ENCODE measurements at places on chromosomes 6 and 20. TPM values are rescaled to one million over a fixed set of nuclear protein-coding genes. Genes with fewer than 3 reads are reported as not detected.

GRCh38 chr6:145875496-145876211 lies 61.1 kb upstream of the FBXO30 start:
- no peak for DNase-seq

DNA sequence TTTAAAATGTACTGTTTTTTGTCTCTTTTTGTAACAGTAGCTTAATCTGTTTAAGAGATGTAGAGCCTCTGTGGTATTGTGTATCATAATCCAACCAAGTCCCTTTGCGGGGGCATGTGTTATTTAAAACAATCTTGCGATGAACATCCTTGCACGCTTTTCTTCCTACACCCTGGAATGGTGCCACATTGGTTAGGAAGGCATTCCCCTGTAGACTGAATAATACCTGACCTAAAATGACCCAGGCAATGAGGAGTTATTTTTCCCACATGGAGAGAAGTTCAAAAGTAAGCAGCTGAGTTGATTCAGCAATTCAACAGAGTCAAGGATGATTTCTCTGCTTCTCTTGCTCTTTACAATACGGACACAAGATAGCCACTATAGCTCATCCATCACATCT lies 142.0 kb upstream of the PMEPA1 start:
- DNase-seq: no peak

DEFB110 gene
- polyA plus RNA-seq: not detected

ARMC12 gene
- polyA plus RNA-seq: 0.53 TPM

EDN3 gene
- polyA plus RNA-seq: not detected

GRCh38 chr6:158911746-158912480 lies 88.1 kb downstream of the RSPH3 start:
- DNase-seq: no peak

- no peak for DNase-seq
Observed at GRCh38 chr6:2594868-2595267, 155.9 kb downstream of the MYLK4 start.

ZNF165 gene
- 0.14 TPM for polyA plus RNA-seq

DNA sequence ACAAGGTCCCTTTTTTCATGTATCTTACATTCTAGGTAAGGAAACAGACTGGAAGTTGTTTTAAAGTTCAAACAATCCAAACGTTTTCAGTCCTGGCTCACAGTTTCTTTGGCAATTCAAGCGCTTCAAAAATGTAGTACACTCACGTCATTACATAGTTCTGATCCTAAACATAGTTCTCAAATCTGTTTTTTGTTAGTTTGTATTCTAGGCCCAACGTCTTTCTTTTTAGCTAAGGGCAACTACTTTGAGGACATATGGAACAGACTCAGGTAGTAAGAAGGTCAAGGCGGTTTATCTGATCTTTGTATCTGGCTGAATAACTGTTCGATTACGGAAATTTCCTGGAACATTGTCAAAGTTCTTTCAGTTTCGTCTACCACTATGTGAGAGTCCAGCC lies 36.9 kb upstream of the PLCB4 start:
- no peak for DNase-seq

DNMT3B gene
- polyA plus RNA-seq: 1.9 TPM

PLCB4 gene
- polyA plus RNA-seq: 18.6 TPM

GRCh38 chr6:53020005-53020744 lies 25.1 kb upstream of the GSTA4 start:
- DNase-seq: no peak

SCUBE3 gene
- polyA plus RNA-seq: 7.7 TPM

DNA sequence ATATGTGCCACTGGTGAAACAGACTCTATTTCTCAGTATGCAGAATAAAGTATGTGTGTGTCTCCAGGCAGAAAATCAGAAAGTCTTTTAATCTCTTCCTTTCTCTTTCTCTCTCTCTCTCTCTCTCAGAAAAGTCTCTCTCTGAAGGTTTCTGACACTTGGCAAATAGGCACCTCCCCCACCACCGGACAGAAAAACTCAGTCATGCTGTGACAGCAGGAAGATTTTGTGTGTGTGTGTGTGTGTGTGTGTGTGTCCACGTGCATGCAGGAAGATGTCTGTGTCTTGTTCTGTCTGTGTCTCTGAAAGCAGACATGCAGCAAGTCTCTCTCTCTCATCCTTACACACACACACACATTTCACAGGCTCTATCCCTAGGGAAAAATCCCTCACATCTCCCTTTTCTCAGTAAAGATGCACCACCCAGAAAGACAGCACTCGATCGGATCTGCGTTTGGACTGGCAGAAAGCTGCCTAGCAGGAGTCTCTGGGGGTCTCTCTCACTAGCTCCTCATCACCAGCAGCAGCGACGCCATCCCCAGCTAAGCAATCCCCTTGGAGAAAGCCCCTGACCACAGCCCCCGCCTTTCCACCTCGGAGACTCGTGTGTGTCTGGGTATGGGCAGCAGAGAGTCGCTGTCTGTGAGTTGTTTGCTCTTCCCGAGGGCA lies 98.3 kb downstream of the EDN3 start:
- no peak for DNase-seq

HCK gene
- polyA plus RNA-seq: not detected

SIRPB2 gene
- polyA plus RNA-seq: not detected

- DNase-seq: no peak
Observed at GRCh38 chr20:15867899-15868298, 705.3 kb downstream of the KIF16B start.

PRR18 gene
- polyA plus RNA-seq: not detected

SIRPD gene
- polyA plus RNA-seq: not detected

DNA sequence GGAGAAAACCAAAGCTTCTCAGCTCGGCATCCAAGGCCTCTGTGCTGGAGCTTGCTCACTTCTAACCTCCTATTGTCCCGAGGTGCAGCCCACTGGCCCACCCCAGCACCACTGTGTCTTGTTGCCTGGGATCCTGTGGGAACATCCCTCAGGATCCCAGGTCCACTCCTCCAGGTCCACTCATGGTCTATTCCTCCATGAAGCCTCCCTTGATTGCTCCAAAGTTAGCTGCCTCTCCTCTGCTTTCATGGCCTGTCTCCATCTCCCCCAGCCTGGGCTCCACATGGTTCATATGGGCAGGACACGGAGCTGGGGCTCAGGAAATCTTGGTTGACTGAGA lies 13.9 kb downstream of the SLA2 start:
- no peak for DNase-seq

- peak; percentile 26 for DNase-seq
Observed at GRCh38 chr6:139028658-139029469, at the start of gene ABRACL. Gene ABRACL, plus strand, starts transcription at chr6:139028745. Its CDS starts 5,416 bp downstream, at chr6:139034161.

- no peak for DNase-seq
Observed at GRCh38 chr6:108618623-108619152, 58.0 kb downstream of the FOXO3 start.

DNA sequence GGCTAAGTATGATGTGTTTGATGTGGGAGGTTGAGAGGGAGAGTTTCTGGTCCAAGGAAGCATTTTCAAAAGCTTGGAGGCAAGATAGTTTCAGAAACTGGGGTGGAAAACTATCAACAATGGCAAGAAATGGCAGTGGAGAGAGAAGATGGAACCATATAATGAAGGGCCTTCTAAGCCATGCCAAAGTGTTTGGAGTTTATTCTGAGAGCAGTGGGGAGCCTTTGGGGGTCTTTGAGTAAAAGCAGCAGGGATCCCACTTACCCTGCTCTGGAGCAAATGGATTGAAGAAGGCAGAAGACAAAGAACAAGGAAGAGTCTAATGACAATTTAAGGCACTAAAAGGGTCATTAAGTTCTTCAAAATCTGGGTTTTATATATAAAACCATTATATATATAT lies 538.9 kb downstream of the UTRN start:
- DNase-seq: no peak

Data from AG04450 (cell line).